ENCODE measurements at places on chromosomes 7 and 10.

- no peak for DNase-seq
Observed at GRCh38 chr10:94402843-94403379, 570 bp downstream of the TBC1D12 start.

DNA sequence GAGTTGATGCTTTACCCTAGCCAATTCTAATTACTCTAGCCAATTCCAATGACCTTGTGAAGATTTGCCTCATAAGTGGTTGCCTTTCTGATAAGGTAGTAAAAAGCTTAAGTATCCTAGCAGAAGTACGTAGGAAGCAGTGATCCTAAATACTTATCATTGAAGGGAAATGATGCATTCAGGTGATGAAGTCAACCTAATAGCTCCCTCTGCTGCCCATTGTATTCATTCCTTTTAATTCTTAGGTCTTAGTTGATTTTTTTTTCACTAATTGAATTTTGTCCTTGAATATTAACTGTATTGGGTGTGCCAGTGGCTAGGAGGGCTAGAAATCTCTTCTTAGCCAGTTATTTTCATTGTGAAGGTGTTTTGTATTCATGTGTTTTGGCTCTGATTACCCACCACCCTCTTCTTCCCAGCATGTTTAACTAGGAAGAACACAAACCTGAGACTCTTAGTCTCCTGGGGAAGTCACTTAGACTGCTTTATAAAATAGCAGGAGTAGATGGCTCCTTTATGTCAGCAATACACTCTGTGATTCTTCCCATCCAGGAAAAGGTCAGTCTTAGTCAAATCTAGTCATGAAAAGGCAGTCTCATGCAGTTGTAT lies 46.3 kb downstream of the PLEKHA8 start:
- no peak for DNase-seq

- no peak for DNase-seq
Observed at GRCh38 chr7:44449584-44449928, 40.9 kb downstream of the NUDCD3 start.

GRCh38 chr7:121366852-121367431 lies 29.2 kb downstream of the FAM3C start:
- DNase-seq, result peak; percentile 15

DNA sequence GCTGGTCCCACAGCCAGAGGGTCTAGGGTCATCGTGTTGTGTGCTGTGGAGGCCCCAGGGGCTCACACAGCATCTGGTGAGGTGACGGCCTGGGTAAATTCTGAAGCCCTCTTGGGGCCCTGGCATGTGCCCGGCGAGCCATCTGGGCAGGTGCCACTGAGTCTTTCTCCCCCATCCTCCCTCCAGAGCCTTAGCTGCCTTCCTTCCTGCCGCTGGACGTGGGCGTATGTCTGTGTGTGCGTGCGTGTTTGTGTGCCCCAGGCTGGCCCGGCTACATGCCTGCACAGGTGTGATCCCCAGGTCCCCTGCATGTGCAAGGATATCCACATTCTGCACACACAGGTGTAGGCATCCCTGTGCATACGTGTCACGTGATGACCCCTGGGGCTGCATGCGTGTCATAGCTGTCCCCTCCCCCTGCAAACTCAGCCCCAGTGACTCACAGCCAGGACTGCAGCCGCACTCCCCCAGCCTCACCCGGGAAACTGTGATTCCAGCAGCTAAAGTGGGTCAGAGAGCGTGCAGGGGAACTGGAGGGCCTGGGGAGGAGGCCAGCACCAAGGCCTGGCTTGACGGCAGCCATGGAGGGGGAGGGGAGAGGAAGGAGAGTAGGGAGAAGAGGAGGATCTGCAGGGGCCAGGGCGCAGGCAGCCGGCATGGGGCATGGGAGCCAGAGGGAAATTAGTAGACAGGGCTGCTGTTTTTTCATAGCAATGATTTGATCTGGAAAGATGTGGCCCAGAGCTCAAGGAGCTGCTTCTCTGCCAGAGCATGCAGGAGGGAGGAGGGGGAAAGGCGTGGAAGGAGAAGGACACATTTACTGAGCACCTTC lies 46.4 kb downstream of the ELFN1 start:
- DNase-seq, result no peak

GRCh38 chr7:22676385-22676784 lies 50.6 kb upstream of the IL6 start:
- no peak for DNase-seq

- no peak for DNase-seq
Observed at GRCh38 chr10:43263551-43264343, 3.1 kb downstream of the RASGEF1A start.

DNA sequence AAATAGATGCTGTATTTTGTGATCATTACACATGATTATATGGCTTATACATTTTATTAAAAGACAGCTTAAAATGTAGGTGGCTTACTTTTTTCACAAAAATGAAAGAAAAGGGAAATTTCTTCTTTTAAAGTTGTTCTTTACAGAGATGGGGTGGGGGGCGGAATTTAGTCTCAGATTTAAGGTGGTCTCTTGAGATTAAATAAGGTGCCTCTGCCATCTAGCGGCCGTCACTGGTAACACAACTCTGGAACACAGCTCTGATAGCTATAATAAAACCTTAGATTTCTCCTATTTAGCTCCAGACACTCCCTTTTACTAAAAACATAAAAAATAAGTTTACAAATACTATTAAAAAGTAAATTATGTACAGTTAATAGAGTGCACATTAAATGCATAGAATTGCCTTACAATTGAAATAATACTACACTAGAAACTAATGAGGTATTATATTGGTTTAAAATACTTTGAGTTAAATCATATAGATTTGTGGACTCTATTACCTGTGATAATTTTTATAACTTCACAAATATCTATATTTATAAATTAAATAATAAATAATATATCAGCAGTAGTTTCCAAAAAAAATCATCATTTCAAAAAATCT lies 210.9 kb downstream of the DGKB start:
- DNase-seq, result peak; percentile 41

DNA sequence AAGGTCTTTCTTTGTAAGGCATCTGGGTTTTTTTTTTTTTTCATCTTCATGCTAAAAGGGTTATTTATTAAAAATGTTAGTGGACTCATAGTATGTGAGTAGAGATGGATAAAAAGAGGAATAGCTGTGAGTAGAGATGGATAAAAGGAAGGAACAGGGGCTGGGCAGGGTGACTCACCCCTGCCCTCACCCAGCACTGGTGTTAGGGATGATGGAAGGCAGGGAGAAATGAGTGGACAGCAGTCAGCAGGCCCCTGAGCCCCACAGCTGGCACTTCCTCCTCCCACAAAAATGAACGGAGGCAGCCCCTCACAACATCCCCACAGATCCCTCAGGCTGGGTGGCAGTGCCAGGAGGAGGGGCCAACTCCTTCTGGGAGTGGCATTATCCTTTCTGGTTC lies 39.3 kb downstream of the ANTXRL start:
- no peak for DNase-seq

- DNase-seq, result no peak
Observed at GRCh38 chr10:100157156-100157555, 28.7 kb downstream of the ERLIN1 start.

DNA sequence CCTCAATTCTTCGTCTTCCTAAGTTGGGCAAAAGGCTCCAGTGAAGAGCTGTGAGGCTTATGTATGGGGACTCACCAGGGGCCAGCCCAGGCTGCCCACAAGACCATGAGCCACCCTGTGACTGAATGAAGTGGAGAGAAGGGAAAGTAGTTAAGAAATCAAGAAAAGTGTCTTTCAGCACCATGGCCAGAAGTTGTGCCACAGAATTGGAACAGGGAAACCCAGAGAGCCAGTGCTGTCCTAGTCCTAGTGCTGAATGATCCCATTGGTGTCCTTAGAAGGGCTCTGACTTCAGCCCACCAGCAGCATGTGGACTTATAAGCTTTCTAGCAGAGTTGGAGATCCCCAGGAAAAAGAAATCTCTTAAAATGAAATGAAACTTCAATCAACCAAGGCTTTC lies 37.0 kb upstream of the CCSER2 start:
- no peak for DNase-seq
